Occipital lobe (tissue), 3 donors: ENCODE measurements at places on chromosomes 11 and 22. TPM values are rescaled to one million over a fixed set of nuclear protein-coding genes. Genes with fewer than 3 reads are reported as not detected.

The KCTD14 gene
- total RNA-seq: 0.78 TPM

DNA sequence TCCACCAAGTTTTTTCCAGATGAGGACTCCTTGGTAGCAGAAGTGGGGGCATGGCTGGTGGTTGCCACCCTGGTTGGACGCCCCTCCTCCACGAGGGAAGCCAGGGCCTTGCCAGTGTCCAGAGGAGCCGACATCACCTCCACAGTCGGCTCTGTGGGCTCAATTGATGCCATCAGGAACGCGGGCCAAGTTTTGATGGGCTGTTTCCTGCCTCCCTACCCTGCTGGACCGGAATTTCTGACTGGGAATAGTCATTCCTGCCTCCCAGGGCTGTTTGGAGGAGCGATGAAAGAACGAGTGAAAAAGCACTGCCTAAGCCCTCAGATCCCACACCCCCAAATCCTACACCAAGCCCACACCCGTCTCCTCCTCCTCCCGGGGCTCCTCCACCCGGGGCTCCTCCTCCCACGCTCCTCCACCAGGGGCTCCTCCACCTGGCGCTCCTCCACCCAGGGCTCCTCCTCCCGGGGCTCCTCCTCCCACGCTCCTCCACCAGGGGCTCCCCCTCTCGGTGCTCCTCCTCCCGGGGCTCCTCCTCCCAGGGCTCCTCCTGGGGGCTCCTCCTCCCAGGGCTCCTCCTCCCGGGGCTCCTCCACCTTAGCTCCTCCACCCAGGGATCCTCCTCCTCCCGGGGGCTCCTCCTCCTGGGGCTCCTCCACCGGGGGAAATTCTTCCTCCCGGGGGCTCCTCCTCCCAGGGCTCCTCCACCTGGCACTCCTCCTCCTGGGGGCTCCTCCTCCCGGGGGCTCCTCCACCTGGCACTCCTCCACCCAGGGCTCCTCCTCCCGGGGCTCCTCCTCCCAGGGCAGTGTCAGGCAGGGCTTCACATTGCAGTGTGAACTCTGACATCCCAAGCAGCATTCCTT, 10.0 kb upstream of the PRR5 start:
- no peak for DNase-seq

GRCh38 chr11:71078482-71078881, 173.9 kb downstream of the SHANK2 start:
- no peak for DNase-seq

- no peak for DNase-seq
Observed at GRCh38 chr11:1877211-1878136, 14.2 kb downstream of the PRR33 start.

DNA sequence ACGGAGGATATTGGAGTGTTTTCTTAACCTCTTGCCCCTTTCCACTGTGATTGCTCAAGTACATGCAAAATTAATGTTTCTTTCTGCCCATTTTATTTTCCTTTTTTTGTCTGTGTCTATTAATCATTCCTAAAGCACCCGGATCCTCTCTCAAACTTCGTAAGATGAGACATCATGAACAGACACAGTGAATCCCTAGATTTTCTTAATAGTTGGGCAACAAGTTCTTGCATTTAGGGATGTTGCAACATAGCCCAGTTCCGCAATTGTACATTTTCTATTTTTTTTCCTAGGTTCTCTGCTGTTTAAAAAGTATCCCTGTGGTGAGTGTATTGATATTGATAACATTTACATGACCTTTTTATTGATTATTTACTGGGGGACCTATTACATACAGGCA, 2.9 kb downstream of the FAM111A start:
- DNase-seq: no peak

DNA sequence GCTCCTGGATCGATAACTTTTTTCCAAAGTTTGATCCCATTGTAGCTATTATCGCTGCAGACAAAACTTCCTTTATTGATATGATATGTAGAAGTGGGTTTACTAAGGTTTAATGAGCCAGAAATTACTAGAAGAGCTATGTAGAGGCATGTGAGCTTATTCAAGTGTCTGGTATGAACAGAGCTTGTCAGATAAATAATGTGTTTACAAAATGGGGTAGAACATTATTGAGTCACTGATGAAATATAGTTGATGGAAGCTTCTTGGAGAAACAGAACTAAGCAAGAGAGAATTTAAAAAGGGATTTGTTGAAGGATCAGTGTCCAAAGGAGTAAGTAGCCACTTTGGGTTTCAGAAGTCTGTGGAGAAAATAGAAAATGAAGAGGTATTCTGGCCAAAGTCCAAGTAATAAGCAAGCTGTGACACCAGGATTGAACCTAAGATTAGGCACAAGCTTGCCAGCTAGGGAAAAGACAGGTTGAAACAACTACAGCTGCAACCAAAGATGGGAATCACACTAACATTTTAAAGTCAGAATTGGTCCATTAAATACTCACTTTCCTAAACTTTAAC, 104.3 kb downstream of the MAML2 start:
- DNase-seq: no peak

The ELMOD1 gene
- total RNA-seq: 95.5 TPM

The ZP1 gene
- not detected for total RNA-seq

GRCh38 chr22:17806437-17806836, 32.2 kb upstream of the BID start:
- DNase-seq: no peak

The OR52K1 gene
- total RNA-seq: not detected
